ENCODE measurements at places on chromosomes 16 and 17.
A peak's percentile ranks its signal among the peaks of the same experiment; 100 is the strongest.

GRCh38 chr16:75216576-75216975, 2.2 kb upstream of the CTRB1 start:
- DNase-seq, result no peak

DNA sequence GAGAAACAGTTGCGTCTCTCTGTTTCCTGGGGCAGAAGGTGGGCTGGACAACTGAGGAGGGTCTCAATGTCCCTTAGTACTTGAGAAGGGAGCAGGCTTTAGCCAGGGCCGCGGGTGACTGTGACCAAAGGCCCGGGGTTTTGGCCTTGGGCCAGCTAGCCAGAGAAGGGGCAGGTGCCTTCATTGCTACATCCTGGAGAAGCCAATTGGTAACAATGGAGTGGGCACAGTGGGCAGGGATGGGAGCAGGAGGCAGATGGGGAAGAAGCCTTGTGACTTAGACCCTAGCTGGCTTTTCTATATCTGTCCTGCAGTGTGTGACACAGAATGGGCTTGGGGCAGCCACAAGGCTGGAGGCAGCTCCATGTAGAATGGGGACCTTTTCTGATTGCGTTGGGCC, 46.0 kb downstream of the CLEC16A start:
- no peak for DNase-seq

- no peak for DNase-seq
Observed at GRCh38 chr17:59876107-59876506, 16.6 kb downstream of the TUBD1 start.

DNA sequence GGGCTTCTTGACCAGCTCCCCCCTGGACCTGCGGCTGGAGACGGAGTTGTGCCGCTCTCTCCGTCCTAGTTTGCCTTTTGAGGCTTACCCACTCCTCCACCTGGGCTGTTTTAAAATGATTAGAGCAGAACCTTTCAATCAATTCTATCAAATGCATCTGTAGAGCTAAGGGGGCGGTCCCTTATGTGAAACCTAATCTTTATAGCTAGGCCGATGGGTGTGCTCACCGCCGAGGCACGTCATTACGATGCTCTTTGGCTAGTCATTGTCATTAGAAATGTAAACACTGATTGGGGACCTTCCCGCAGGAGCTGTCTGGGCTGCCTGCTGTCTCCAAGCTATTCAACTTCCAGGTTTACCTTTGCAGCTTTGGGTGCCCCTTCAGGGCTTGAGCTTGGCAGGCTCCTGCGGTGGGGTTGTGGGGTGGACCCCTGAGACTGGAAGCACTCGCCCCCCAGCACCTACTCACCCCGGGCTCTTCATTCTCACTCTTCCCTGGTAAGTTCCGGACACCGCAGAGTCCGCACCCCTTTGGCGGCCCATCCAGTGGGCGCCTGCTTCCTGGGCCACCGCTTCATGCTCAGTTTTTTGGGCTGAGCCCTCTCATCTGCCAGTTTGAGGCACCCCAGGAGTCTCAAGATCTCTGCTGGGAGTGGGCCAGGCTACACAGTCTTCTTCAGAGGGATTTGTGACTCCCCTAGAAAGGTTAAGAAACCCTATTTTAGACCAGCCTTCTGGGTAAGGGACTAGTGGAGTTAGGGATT, 20.9 kb upstream of the IL17C start:
- DNase-seq, result no peak

- DNase-seq, result peak; percentile 70
Observed at GRCh38 chr16:57627184-57627871, 1.1 kb upstream of the ADGRG1 start.

DNA sequence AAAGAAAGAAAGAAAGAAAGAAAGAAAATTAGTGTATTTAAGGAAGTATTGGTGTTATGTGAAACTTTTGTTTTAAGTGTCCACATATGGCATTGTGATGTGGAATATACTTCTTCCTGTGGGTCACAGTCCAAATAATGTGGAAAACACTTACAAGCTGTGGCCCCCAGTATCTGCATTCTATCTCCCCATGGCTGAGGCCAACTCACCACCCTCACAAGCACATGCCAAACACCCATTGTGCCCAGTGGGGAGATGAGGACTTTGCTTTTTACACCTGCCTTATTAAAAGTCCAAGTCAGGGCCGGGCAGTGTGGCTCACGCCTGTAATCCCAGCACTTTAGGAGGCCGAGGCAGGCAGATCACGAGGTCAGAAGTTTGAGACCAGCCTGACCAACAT, 4.0 kb upstream of the P2RX5 start:
- DNase-seq, result no peak

DNA sequence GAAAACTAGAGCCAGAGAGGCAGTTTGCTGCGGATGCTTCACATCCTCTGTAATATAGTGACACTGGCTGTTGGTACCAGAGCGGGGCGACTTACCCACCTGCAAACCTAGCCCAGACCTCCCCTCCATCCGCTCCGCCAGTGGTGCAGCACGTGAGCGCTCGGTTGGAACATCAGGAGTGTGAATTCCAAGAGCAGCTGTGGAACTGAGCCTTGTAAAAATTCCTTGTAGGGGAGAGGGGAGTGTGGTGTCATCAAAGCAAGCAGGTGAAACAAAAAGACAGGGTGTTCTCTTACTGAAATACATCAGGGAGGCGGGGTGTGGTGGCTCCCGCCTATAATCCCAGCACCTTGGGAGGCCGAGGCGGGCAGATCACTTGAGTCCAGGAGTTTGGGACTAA, 51.3 kb downstream of the CCDC42 start:
- DNase-seq, result no peak

- DNase-seq, result no peak
Observed at GRCh38 chr17:41956522-41956921, 10.1 kb upstream of the CNP start.

DNA sequence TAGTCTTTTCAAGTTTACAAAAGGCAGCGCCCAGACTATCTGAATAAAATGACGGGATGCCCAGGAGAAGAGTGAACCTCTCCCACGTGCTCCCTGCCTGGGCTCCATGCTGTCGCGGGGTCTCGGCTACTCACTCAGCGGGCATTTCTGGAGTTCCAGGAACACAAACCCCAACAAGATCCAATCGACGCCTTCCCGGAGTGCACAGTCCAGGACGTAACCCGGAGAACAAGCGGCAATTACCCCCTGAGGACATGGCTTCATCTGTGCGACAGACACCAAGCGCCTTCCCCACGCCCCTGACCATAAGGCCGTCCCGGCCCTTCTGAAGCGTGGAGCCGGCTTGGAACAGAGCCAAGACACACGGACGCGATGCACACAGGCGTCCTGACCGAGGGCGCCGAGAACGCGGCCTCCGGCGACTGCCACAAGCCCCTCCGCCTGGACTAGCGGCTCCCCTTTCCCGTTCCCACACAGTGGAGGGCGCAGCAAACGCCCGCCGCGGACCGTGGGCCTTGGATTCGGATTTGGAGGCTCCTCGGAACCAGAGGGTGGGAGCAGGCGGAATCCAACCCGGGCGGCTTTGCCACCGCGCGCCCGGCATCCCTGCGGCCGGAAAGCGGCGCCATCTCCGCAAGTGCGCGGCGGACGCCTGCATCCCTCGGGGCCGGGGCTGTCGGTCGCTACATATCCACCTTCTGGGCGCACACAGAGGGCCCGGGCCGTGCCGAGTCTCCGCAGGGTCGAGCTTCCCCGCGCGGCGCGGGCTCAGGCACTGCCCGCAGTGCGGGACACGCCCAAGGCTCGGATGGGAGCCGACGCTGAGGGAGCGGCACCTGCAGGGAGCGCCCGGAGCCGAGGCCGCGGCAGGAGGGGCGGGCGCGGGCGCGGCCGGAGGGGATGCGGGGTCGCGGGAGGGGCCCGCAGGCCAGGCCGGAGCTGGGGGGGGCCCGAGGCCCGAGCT, 725 bp downstream of the ABCA3 start:
- no peak for DNase-seq

DNA sequence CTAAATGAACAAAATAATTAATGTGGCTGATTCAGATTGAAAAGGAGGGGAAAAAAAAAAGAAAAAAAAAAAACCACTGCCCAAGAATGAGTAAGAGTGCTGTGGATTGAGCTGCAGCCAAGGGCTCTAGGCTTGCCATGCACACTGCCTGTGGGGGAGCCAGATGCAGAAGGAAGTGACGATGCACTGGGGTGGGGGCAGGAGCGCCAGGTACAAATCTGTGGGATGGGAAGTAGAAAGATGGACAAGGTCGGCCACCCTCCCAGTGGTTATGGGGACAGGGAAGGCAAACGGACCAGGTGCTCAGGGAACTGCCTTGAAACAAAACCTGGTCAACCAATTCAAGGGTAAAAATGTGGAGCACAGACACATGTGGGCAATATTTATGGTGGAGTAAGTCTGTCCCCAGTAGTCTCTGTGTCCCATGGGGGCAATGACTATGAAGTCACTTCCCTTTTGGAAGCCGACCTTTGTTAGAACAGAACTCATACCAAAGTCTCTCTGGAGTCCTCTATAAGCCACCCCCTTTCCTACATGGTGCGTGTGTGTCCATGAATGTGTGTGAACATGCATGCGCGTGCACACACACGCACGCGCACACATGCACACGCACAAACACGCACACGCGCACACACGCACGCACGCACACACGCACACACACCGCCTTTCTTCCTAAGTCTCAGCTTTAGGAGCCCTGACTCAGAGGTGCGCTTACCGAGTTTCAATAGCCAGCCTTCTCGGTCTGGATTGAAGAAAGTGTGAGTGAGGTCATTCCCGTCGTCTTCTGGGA, 84.3 kb downstream of the CYTH1 start:
- no peak for DNase-seq

DNA sequence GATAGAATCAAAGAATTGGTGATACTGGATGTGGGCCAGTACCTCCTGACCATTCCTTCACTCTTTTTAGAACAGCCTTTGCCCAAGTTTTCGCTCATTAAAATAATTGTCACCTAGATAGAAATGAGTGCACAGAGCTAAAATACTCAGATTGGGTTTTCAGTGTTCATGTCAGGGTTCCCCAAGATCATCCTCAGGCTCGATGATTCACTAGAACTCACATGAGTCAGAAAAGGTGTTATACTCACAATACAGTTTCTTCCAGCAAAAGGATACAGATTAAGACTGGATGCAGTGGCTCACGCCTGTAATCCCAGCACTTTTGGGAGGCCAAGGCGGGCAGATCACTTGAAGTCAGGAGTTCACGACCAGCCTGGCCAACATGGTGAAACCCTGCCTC, 19.9 kb downstream of the ERCC4 start:
- DNase-seq, result no peak

DNA sequence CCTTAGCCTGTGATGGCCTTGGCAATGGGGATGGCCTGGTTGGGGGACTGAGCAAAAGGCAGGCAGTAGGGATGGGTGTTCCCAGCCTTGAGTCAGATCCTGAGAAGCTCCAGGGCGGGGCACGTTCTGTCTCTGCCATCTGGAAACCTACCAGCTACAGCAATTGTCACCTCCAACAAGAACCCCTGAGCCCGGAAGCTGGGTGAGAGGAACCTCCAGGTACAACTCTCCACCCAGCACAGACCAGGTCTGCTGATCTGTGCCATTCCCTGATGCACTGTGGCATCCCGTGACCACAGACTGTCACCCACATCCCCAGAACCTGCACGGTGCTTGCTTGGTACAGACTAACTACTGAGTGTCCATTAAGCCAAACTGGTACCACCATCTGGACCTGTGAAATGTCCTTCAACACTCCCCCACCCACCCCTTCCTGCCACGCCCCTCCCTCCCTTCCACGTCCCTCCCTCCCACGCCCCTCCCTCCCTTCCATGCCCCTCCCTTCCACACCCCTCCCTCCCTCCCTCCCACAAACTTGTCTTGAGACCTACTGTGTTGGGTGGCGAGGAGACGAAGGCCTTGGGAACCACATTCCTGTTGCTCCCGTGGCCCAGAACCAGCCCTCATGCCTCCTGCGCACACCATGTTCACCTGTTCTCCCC, 16.6 kb downstream of the MYO15B start:
- no peak for DNase-seq

GRCh38 chr17:6547336-6547735, 9.0 kb downstream of the PITPNM3 start:
- no peak for DNase-seq
